ENCODE measurements at places on chromosomes 6 and 20.

DNA sequence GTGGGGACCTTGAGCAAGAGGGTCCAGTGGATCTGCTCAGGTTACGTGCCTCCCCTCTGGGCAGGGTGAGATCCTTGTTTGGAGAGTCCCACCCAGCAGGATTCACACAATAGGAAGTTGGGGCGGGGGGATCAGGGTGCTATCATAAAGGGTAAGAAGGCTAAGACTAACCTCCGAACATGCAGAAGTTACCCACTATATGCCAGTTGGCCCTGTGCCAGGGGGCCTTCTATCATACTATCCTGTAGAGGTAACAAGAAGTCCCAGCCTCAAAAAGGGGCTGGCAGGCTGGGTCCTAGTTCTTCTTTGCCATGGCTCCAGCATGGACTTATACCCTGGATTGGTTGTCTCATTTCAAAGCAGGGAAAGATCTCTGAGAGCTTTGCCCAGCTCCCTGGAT is 94.1 kb downstream of the CDH26 start:
- no peak for DNase-seq

- peak; percentile 68 for DNase-seq
Measured at GRCh38 chr6:27541212-27541932, 68.5 kb upstream of the ZNF184 start.

DNA sequence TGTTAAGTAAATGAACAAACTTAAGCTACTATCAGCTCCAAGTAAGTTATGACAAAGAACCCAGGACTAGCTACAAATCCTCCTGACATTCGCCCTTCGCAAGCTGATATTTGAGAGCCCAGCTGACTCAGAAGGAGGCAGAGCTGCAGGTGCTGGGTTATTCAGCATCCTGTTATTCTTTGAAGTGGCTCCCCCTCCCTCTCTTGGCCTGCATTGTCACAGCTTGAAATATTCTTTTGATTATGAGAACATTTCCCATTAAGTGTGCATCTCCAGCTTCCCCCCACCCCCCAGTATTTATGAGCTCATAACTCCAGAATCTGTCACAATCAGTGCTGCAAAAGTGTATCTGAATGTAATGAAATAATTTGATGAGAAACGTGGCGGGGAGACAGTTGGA is 78.8 kb upstream of the RALY start:
- DNase-seq: peak; percentile 99

DNA sequence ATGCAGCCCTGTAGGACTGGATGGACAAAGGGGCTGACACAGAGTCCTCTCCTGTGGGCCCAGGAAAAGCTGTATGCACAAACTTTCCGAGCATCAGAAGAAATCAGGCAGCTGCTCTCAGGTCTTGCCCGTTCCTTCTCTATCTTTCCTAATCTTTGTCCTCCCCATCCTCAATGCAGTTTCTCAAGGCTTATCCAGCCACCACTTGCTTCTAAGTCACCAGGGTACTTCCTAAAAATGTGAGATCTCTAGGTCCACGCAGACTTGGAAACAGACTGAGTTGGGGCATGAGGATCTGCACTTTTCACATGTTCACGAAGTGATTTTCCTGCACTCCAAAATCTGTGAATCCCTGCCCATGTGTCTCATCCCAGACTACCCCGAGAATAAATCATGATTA is 394.5 kb upstream of the SLC35B3 start:
- no peak for DNase-seq

DNA sequence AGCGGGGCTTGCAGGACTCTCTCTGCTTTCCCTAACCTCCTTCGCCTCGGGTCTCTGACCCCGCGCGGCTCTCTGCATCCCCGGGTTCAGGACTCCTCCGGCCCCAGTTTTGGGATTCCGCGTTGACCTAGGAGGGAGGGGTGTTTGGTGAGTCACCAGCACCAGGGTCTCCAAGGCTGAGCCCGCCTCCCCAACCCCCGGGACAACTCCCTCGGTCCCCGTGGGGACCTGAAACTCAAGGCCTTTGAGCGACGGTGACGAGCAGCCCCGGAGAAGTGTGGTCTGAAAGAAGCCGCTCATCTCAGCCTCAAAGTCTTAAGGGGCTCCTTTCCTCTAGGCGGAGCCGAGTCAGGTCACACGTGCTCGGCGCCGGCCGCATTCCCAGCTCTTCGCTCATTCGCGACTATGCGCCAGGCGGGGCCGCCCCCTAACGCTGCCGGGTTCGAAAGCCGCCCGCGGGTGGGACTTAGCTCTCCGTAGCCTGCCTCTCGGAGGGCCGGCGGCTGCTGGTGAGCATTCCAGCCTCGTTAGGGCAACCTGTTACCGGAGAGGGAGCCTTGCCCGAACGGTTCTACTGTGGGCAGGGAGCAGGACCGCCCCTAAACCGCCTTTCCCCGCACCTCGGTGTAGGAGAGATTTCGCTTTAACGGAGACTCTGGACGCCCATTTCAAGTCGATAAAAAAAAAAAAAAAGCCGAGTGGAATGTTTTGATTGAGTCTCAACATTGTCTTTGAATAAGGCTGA is 3.0 kb upstream of the PRDM13 start:
- DNase-seq: no peak

GRCh38 chr6:132607544-132608233 is 16.4 kb downstream of the TAAR2 start:
- no peak for DNase-seq

GRCh38 chr6:2861060-2861821 is 19.6 kb upstream of the SERPINB1 start:
- no peak for DNase-seq

GRCh38 chr6:143556529-143556928 is 45.0 kb upstream of the FUCA2 start:
- DNase-seq: peak; percentile 83

GRCh38 chr6:138529478-138529877 is 30.2 kb upstream of the NHSL1 start:
- no peak for DNase-seq

GRCh38 chr6:53109612-53110011 is 39.0 kb downstream of the GCM1 start:
- no peak for DNase-seq

DNA sequence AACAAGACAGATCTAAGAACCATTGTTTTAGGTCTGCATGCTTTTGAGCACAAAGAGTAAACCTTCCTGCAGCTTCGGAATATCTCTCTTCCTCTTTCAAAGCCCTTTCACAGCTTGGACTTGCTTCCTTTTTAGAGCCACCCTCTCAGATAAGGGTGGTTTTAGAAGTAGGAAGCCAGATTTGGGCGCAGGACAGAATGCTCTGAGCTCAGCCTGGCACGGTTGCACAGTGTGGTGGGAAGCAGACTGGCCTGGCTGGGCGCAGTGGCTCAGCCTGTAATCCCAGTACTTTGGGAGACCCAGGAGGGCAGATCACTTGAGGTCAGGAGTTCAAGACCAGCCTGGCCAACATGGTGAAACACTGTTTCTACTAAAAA is 35.6 kb upstream of the PNRC1 start:
- no peak for DNase-seq

DNA sequence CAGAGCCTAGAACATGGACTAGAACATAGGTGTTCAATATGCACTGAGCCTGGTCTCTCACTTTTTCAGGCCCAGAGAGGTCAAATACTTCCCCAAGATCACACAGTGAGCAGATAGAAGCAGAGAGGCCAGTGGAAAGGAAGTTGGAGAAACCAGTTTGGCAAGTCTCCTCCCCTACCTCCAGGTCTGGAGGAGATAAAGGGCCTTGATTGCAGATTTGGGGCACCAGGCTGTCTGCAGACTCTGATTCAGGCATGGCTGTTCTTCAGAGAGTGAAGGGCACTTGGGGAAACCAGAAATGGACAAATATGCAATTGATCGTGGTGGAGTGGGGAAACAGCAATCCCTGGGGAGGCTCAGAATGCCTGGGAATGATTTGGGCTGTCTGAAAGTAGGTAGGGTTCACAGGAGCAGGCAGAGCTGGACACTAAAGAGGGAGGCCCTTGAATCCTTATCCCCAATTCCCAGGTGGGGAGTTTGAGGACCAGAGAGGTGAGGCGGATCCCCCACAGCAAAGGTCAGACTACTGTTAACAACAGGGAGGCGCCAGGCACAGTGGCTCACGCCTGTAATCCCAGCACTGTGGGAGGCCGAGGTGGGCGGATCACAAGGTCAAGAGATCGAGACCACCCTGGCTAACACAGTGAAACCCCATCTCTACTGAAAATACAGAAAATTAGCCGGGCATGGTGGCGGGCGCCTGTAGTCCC is 2.3 kb downstream of the PEDS1 start:
- DNase-seq: no peak

GRCh38 chr20:51164731-51165130 is 141.8 kb upstream of the KCNG1 start:
- no peak for DNase-seq

DNA sequence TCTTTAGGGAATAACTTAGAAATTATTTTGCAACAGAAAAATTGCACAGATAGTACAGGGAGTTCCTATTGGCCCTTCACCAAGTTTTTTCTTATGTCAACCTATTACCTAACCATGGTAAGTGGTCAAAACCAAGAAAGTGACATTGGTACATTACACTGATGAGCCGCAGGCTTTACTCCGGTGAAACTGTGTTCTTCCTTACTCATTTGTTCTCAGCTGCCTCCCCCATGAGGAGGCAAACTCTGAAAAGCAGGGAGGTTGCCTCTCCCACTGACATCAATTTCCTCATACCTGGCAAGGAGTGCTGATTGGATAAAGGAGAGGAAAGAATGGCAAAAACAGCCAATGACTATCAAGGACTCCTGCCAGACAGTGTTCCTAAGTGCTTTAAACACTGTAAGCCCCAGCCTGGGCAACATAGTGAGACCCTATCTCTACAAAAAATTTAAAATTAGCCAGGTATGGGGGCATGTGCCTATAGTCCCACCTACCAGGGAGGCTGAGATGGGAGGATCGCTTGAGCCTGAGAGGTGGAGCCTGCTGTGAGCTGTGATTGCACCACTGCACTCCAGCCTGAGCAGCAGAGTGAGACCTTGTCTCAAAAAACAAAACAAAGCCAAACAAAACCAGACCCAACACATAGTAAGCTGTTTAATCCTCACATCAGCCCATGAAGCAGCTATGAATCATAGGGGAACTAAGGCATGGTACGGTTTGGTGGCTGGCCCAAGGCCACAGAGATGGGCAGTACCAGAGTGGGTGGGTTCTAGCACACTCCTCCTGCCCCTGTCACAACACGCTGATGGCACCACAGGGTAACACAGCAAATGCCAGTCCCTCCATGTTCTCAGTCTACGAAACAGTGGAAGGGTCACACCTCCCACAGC is 24.7 kb downstream of the C20orf203 start:
- DNase-seq: peak; percentile 14

GRCh38 chr20:8413691-8414090 is 281.6 kb downstream of the PLCB1 start:
- no peak for DNase-seq

- DNase-seq: peak; percentile 62
Measured at GRCh38 chr6:159981403-159982245, 12.7 kb downstream of the IGF2R start.

- DNase-seq: no peak
Measured at GRCh38 chr6:124994648-124995047, 32.4 kb downstream of the RNF217 start.

DNA sequence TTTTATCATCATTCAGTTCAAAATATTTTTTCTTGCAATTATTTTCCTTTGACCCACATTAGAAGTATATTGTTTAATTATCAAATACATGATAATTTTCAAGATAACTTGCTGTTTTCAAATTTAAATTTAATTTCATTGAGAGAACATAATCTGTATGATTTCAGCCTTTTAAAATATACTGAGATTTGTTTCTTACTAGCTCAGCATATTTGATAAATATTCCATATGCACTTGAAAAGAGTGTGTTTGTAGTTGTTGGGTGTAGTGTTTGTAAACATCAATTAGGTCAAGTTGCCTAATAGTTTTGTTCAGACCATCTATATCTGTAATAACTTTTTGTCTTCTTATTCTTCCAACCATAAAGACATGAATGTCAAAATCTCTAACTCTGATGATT is 19.0 kb upstream of the RFX6 start:
- no peak for DNase-seq

DNA sequence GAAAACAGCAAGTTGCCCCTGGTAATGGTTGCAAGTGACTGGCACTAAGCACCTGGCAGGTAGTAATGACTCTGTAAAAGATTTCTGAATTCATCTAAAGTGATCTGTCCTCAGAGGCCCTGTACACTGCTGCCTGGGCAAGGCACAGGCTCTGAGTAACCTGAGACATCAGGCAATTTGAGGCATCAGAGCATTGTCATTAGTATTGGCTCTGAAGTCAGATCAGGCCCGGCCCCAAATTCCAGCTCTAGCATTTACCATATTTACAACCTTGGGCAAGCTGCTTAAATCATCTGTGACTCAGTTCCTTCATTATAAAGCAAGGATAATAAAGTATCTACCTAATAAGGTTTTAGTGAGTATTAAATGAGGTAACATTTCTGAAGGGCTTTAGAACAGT is 17.3 kb upstream of the TENT5A start:
- DNase-seq: no peak

DNA sequence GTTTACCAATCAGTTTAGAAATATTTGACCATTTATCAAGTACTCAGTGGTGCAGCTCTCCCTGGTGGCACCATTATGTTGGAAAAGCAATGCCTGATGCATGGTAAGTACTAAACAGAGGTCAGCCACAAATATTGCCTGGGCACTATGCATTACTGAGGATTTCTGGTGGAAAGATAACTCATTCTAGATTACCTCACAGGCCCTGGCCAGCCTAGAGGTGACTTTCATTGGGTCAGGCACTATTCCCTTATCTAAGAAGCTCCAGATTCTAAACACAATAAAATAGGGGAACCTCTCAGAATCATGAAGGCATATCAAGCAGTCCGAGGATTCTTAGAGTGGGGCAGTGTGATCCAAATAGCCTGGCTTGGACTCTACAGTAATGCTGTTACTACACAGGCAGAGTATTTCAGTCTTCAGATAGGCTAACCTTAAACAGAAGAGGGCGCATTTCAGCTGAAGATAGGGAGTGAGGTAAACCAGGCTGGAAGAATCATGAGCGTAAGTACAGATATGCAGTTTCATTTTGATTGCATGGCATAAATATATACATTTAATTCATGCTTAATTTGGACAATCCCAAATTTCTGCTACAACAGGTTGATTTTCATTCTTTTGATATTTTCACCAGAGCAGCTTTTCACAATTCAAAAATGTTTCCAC is 12.1 kb downstream of the LGSN start:
- DNase-seq: peak; percentile 51

DNA sequence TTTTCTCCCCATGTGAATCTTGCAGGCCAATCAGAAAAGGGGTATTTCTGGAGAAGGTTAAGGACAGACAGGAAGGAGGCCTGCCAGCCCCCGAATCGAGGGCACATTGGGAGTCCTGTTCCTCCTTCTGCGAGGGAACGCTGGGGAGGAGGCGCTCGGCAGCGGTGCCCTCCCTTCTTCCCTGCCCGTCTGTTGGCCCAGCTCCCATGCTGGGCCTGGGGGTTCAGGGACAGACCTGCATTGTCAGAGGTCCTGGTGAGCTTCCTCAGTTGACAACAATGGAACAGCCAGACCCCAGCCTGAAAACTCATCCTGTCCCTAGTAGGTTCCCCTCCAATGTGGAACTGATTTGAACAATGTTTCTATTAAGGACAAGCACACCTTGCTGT is 15.1 kb upstream of the SYNJ2 start:
- DNase-seq: no peak

GRCh38 chr20:25336561-25337422 is 53.8 kb downstream of the ABHD12 start:
- DNase-seq: peak; percentile 30

- DNase-seq: peak; percentile 78
Measured at GRCh38 chr20:59988141-59988540, 29.9 kb downstream of the CDH26 start.

- no peak for DNase-seq
Measured at GRCh38 chr20:59223182-59223601, 59.6 kb downstream of the ZNF831 start.

GRCh38 chr6:129875610-129876520 is 14.8 kb upstream of the TMEM244 start:
- DNase-seq: no peak
